ENCODE measurements at places on chromosomes 2 and 18. TPM values are rescaled to one million over a fixed set of nuclear protein-coding genes. Genes with fewer than 3 reads are reported as not detected.

VIT gene
- total RNA-seq = 0.50 TPM

RELCH gene
- total RNA-seq = 46.9 TPM

OXER1 gene
- total RNA-seq = 4.1 TPM

DNA sequence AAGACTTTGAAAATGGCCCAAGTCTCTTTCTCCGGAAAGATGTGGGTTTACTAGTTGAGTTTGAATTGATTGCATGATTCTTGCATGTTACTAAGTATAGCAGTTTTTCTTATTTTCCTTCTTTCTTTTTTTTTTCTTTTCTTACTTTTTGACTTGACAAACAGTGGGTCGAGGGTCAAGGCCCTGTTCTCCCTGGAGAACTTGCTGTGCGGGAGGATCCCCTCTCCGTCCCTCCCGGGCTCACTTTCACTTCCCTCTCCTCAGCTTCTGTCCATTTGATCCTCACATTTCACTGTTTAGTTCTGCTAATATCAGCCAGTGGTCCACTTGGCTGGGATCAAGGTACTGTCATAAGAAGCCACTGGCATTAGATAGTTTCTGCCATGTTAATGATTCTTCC lies 767.4 kb downstream of the TDRD15 start:
- no peak for DNase-seq

DNA sequence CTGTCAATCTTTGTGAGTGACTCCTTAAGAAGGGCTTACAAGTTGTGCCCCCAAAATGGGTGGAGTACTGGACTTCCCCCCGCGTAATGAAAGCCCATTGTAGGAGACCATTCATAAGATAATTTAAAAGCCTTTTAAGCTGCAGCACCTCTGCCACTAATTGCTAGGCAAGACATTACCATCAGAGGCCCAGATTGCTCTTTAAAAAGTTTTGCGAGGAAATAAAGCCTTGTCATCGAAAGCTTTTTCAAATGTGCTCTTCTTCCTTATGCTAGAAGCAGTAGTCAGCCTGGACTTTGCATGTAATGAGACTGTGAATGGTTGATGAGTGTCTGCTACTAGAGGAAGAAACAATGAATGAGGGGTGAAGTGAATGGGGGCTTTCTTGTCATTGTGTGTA lies 345.3 kb upstream of the CDH2 start:
- no peak for DNase-seq

- DNase-seq = no peak
Measured at GRCh38 chr2:73451263-73451972, 65.8 kb downstream of the ALMS1 start.

Data from left colon (tissue), 2 donors.